Esophagus (tissue), 2 donors: ENCODE measurements at places on chromosomes 1 and 21. TPM values are rescaled to one million over a fixed set of nuclear protein-coding genes. Genes with fewer than 3 reads are reported as not detected.

NOTCH2 gene
- 12.5 TPM for polyA plus RNA-seq

ZNF648 gene
- not detected for polyA plus RNA-seq

PROK1 gene
- 0.10 TPM for polyA plus RNA-seq

SGIP1 gene
- polyA plus RNA-seq: 1.1 TPM

S100A2 gene
- polyA plus RNA-seq: 3,591 TPM

SHISA4 gene
- polyA plus RNA-seq: 3.7 TPM

PAQR6 gene
- 3.1 TPM for polyA plus RNA-seq

TMEM81 gene
- polyA plus RNA-seq: 1.8 TPM

CACHD1 gene
- polyA plus RNA-seq: 1.6 TPM

TGFB2 gene
- 0.34 TPM for polyA plus RNA-seq
